AG10803 (cell line): ENCODE measurements at places on chromosomes 16 and 17.
A peak's percentile ranks its signal among the peaks of the same experiment; 100 is the strongest.

GRCh38 chr17:73630531-73630930 lies 13.7 kb downstream of the SDK2 start:
- DNase-seq, result no peak

DNA sequence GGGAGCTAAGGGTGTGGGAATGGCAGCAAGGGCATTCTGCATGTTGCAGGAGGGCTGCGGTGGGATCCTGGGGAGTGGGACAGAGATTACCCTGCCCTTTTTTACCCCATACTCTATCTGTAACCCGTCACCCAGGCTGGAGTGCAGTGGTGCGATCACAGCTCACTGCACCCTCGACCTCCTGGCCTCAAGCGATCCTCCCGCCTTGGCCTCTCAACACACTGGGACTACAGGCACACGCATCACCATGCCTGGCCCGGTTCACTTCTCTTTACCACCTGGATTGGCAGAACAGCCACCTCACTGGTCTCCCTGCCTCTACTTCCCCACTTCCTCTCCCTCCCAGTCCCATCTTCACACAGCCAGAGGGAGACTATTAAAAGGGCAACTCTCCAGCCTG lies 9.5 kb downstream of the ZNF385C start:
- no peak for DNase-seq

DNA sequence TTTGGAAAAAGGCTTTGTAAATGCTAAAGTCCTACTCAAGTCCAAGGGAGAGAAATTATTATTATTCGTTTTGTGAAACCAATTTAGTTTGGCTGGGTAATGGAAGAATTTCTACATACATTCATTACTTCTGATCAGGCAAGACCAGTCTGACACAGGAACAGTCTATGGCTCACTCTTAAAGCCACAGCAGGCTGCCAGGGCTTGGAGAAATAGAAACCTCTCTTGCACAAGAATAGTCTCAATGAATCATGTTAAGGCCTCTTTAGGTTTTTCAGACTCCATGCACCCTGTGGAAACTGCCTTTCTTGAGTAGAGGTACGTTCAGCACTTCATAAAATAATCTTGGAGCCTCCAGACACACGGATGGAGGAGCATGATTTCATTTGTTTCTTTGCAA lies 167.7 kb downstream of the IRX3 start:
- DNase-seq, result peak; percentile 35

- no peak for DNase-seq
Observed at GRCh38 chr16:51756447-51757123, 605.5 kb upstream of the SALL1 start.

DNA sequence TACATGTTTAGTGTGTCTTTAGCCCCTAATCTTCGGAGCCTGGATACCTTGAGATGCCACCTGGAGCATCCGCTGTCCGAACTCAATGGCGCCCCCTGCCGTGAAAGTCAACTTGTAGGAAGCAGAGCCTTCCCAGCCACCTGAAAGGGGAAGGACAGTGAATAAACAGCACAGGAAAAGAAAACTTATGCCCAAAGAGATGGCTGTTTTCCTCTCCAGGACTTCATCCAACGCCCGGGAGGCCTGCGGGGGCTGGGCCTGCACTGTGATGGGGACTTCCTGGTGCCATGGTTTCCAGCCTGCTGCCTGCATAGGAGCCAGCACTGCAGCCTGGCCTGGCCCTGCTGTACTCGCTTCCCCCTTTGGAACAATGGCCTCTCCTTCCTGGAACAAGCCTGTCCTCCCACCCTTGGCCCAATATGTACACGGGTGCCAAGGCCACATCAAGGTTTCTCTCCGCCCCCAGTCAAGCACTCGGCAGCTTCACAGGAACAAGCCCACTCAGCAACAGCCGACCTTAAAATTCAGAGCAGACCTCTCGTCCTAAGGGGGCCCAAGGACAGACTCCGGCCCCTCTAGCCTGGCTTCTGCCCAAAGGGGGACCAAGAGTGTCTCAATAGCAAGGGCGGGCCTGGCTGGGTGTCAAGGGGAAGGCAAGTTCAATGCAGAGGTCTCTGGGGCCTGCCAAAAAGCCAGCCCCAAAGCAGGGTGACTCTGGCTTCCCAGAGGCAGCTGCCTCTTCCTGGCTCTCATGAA lies 4.5 kb upstream of the UNC13D start:
- no peak for DNase-seq

DNA sequence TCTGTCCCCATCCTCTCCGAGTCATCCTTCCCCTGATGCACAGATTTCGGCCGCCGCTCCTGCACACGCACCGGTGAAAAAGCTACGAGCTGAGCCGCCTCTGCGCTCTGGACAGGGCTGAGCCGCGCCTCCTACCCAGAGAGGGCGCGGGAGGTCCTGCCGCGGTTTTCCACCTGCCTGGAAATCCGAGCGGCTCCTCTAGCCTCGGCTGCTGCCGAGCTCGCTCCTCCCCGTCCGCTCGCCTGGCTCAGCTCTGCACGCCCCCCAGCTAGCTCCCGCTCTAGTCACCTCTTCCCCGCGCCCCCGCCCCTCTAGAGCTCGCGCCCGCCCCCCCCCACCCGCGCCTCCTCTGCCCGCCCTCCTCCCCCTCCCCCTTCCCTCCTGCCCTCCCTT lies 198 bp upstream of the SHISA9 start:
- no peak for DNase-seq

DNA sequence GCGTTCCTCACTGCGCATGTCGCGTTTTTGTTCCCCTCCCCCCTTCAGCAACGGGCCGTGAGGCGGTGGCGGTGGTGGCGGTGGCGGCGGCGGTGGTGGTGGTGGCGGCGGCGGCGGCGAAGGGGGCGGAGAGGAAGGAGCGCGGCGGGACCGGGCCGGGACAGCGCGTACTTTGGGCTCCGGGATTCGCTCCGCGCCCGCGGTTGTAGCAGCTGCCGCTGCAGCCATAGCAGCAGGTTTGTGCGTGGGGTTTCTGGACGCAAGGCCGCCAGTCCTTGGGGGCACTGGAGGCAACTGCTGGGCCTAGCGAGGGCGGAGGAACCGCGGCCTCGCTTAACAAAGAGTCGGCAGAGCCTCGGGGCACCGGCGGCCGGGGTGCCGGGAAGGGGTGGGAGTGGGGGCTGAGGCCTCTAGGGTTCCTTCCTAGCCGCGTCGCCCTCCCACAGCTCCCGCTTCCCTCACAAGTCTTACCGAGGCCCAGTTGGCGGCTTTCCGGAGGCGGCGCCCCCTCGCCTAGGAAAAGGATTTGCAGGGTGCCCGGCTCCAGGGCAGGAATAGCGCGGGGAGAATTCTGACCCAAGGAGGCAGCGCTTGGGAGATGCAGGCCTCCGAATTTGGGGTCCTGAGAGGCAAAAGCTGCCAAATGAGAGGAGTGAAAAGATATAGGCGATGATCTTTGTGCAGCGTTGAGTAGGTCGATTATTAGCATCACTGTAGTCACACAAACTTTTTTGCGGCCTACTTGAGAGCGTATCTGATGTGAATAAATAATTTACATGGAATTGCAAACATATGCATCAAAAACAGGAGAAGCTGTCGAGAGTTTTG lies at the start of gene DDX42:
Gene DDX42 (plus strand): TSS at position 30 of the 828 bp plus-strand sequence. CDS start 12,880 bp downstream, outside the sequence.
- DNase-seq, result peak; percentile 65

- peak; percentile 53 for DNase-seq
Observed at GRCh38 chr17:7355053-7355452, at the start of gene TMEM95. TMEM95 (plus strand) TSS chr17:7355156; CDS start chr17:7355205, 49 bp downstream.

- DNase-seq, result no peak
Observed at GRCh38 chr17:82433560-82434215, 15.3 kb upstream of the OGFOD3 start.

- DNase-seq, result peak; percentile 92
Observed at GRCh38 chr16:47460711-47461597, at the start of the genes ITFG1 and PHKB. ITFG1 (minus strand) TSS chr16:47461063; CDS start chr16:47461045, 18 bp downstream. PHKB (plus strand) TSS chr16:47461331; CDS start chr16:47461351, 20 bp downstream.

DNA sequence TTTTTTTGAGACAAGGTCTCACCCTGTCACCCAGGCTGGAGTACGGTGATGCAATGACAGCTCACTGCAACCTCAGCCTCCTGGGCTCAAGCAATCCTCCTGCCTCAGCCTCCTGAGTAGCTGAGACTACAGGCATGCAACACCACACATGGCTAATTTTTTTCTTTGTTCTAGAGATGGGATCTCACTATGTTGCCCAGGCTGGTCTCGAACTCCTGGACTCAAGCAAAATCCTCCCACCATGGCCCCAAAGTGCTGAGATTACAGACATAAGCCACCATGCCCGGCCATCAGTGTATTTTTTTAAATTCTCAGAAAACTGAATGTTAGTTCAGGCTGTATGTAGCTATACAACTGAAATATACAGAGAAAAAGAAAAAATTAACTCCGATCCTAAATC lies 6.2 kb downstream of the APPBP2 start:
- no peak for DNase-seq

GRCh38 chr16:89925596-89926079 lies 2.5 kb downstream of the TUBB3 start:
- DNase-seq, result no peak

DNA sequence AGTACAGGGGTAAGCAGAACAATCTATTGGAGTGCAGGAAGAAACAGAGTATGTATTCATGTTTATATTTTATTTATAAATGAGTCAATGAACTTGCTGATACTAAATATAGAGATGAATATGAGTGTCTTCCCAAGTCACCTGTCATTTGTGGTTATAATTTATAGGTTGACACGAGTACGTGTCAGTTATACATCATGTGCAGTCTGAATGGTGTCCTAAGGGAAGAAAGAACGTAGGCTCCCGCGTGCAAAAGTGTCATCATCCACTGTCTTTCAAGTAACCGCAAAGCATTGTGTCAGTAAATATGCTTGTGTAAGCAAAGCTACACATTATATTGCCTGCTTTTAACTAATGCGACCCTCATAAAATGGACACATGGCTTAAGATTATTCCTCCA lies 786.1 kb downstream of the KCNJ2 start:
- DNase-seq, result no peak

DNA sequence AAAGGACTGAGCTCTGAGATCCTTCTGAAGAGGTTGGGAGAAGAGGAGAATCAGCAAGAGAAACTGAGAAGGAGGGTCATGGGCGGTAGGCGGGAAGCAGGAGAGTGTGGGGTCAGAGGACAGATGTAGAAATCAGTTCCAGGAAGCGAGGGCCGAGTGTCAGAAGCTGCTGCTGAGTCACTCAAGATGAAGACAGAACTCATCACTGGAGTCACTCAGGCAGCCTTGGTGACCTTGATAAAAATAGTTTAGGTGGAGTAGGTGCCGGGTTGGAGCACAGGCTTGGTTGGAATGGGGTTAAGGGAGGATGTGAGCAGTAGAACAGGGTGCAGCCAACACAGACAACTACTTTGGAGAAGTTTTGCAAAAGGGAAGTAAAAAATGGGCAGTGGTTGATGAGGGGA lies 6.1 kb upstream of the ITGAM start:
- DNase-seq, result no peak

- peak; percentile 60 for DNase-seq
Observed at GRCh38 chr17:77388384-77389306, 247.9 kb downstream of the SEC14L1 start.

- peak; percentile 69 for DNase-seq
Observed at GRCh38 chr17:54891176-54891821, 9.4 kb upstream of the TOM1L1 start.

DNA sequence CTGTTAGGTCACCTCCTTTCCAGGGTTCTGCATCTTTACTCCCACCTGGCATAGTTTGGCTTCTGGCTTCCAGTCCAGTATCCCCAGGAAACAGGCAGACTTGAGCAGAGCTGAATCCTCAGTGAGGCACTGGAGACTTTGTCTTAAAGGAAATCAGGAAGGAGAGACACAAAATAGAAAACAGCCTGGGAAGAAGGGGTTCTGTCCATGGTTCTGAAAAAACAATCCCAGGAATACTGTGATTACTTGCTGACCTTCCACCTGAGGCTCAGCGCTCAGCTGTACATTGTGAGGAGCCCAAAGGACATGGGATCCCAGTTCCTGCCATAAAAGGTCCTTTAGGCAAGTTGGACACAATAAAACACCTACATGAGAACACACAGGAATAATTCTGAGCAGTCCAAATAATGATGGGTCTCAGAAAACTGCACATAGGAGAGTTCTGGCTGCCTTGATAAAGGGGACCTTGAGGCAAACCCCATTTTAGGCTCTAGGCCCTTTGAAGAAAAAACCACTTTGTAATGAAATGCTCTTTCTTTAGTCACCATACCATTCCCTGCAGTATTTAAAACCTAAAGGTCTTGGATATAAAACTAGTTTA lies 81.4 kb upstream of the CRHR1 start:
- DNase-seq, result peak; percentile 9

GRCh38 chr17:76982408-76983074 lies 114.3 kb downstream of the MGAT5B start:
- DNase-seq, result no peak

GRCh38 chr16:30000735-30001631 lies 4.9 kb downstream of the INO80E start:
- no peak for DNase-seq

DNA sequence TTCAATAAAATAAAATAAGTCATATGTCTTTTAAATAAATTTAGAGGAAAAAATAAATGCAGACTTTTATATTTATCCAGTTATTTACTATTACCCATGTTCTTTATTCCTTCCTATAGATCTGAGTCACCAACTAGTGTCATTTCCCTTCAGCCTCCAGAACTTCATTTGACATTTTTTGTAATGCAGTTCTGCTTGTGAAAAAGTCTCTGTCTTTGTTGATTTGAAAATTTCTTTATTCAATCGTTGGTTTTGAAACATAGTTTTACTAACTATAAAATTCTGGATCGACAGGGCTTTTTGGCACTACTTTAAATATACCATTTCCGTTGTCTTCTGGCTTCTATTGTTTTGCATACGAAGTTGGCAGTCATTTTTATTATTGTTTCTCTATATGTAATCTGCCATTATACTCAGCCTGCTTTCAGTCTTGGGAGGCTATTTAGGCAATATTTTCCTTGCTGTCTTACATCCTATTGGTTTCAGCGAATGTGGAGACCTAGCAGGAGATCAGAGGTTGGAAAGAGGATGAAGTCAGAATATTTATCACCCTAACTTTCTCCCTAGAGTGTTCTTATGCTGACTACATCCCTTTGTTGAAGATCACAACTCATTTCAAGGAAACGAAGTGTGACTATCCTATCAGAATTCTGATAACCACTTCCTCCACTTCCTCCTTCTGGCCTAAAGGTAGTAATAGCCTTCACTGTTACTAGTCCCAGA lies 42.0 kb upstream of the SLC6A2 start:
- no peak for DNase-seq

DNA sequence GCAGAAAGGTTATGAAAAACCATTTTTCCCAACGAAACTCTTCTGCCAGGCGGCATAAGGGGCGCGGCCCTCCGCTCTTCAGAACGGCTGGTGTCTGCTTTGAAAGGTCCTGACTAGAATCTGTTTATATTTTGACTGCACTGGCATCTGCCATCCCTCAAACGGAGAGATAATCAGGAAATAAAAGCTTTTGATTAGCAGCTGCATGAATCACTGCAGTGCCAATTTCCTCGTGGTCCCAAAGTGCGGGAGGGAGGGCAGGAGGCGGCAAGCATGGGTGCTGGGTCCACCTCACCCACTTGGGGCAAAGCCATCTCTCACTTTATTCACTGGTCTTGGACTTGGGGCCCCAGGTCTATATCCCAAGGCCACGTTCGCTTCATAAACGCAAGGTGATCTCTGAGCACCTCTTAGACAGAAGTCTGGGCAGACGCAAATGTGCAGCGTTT lies 49.7 kb downstream of the TBC1D16 start:
- DNase-seq, result no peak

GRCh38 chr16:47043970-47044684 lies 70.7 kb upstream of the DNAJA2 start:
- no peak for DNase-seq
